Activated CD4-positive, CD25-positive, alpha-beta regulatory T cell treated with anti-CD3 and anti-CD28 coated beads, Interleukin-2, amount 50 U/mL, for 16 hours (primary cell): ENCODE measurements at places on chromosomes 16 and 17.
A peak's percentile ranks its signal among the peaks of the same experiment; 100 is the strongest.

DNA sequence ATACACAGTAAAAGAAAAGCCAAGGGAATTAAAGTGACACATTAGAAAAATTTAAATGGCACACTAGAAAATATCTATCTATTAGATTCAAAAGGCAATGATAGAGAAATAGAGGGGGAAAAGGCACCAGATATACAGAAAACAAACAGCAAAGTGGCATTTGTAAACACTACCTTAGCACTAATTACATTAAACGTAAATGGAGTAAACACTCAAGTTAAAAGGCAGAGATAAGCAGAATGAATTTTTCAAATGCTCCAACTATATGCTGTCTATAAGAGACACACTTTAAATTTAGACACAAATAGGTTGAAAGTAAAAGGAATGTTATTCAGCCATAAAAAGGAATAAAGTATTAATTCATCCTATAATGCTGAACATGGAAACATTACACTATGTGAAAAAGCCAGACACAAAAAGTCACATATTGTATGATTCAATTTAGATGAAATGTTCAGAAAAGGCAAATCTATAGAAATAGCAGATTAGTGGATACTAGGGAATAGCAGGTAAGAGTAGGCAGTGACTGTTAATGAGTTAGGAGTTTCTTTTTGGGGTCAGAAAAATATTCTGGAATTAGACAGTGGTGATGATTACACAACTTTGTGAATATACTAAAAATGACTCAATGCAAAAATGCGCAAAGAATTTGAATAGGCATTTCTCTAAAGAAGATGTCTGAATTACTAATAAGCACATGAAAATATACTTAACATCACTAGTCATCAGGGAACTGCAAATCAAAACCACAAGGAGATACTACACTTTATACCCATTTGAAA, 92.4 kb downstream of the BRIP1 start:
- no peak for DNase-seq

GRCh38 chr17:68737761-68738443, 136.7 kb upstream of the FAM20A start:
- DNase-seq, result no peak

- no peak for DNase-seq
These were observed 9.5 kb upstream of the ADAM11 start for GRCh38 chr17:44749076-44749979.

GRCh38 chr17:54727624-54728023, 173.0 kb upstream of the TOM1L1 start:
- no peak for DNase-seq

DNA sequence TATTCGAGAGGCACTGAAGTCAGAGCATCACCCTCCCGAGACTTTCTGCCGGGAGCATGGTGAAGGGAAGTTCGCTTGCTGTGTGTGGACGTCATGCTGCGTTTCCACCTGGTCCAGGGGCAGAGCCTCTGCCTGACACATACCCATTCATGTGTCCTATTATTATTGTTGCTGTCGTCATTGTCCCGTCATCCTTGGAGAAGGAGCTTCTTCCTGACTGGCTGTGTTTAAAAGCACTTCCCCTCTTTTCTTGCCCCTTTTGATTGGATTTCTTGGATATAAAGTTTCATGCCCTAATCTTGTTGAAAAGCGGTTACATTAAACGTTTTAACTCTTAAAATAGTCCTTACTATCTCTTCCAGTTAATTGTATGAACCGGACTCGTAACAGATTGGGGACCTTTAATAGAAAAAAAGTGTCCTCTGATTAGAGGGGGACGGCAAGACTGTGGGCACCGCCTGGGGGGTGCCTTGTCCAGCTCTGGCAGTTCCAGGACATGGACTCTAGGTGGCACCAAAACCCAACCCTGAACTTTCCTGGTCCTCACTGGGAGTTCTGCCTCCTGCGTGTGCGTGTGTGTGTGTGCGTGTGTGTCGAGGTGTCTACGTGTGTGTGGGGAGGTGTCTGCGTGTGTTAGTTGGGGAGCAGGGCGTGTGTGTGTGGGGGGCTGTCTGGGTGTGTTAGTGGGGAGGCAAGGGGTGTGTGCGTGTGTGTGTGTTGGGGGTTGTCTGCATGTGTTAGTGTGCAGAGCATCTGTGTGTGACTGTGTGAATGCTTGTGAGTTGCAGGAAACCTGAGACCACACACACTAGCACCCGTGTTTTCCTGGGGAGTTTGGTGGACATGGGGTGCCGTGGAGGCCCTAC, 133.3 kb upstream of the CIBAR2 start:
- peak; percentile 10 for DNase-seq

DNA sequence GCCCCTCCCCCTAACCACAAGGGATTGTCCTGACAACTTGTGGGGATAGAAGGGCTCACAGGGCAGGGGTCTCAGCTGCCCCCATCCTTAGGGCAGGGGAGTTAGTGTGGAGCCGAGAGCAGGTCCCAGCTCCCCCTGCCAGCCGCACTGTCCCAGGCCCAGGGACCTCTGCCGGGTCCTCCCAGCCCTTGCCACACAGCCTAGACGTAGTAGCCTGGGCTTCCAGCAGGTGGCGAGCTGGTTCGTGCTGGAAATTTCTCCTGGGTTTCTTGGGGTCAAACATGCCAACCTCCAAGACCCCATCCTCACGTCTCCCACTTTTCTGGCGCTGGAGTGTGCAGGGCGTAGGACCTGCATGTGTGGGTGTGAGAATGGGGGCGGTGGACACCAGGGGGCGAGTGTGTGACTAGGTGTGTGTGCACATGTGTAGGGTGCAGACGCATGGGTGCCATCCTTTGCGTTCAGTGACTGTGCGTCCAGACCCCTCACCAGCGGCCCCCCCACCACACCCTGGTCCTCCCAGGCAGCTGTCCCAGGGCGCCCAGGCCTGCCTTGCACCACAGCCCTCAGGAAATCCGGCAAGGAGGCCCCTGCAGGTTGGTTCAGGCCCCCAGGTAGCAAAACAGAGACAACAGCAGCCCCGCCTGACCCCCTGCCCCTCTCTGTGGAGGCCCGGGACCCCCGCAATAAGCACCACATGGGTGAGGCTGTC, 29.5 kb downstream of the SBK1 start:
- no peak for DNase-seq

GRCh38 chr16:78258375-78259065, 159.1 kb downstream of the WWOX start:
- no peak for DNase-seq

GRCh38 chr17:19702217-19702641, 14.2 kb downstream of the SLC47A2 start:
- no peak for DNase-seq

- no peak for DNase-seq
These were observed 60.1 kb upstream of the NUDT7 start for GRCh38 chr16:77662246-77662645.

GRCh38 chr17:65532101-65532890, 29.2 kb downstream of the AXIN2 start:
- no peak for DNase-seq

DNA sequence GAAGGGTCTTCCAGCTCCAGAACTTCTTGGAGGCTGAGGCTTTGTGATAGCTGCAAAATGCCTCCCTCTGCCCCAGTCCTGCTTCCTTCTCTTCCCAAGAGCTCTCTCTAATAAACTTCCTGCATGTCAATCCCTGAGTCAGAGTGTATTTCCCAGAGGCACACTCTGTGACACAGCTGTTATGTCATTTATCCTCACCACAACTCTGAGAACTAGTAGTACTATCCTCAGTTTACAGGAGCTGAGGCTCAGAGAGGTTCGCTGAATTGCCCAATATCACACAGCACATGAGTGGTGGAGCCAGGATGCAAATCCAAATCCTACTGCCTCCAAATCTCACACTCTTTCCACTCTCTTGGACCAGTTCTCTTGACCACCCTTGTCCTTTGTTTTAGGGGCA, 20.0 kb downstream of the UNC45B start:
- DNase-seq, result no peak

GRCh38 chr17:50952013-50952412, 85.9 kb upstream of the TOB1 start:
- DNase-seq, result no peak

- DNase-seq, result no peak
These were observed 49.4 kb upstream of the GSG1L start for GRCh38 chr16:28112908-28113307.

GRCh38 chr17:62884781-62885180, 76.7 kb upstream of the MARCHF10 start:
- no peak for DNase-seq

GRCh38 chr16:9232102-9232770, 140.8 kb downstream of the HAPSTR1 start:
- DNase-seq, result no peak

DNA sequence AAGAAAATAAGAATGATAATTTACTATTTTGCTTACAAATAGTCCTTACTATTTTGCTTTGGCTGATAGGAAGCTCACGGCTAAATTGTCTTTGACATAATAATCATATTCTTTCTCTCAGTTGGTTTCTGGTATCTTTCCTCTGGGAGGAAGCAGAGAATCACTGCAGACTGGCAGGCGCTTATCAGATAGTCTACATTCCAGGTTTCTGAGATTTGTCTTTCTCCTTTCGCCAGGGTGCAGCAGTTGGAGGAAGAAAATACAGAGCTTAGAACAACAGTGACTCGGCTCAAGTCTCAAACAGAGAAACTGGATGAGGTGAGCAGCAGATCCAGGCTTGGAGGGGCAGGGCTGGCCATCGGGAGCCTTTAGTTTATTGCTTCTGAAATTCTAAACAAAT, 136.1 kb downstream of the RAB11FIP4 start:
- no peak for DNase-seq

GRCh38 chr17:45888392-45888791, 6.0 kb upstream of the MAPT start:
- no peak for DNase-seq

GRCh38 chr16:69093974-69094373, 11.5 kb upstream of the HAS3 start:
- no peak for DNase-seq

- no peak for DNase-seq
These were observed 26.1 kb upstream of the MLKL start for GRCh38 chr16:74726716-74727115.

DNA sequence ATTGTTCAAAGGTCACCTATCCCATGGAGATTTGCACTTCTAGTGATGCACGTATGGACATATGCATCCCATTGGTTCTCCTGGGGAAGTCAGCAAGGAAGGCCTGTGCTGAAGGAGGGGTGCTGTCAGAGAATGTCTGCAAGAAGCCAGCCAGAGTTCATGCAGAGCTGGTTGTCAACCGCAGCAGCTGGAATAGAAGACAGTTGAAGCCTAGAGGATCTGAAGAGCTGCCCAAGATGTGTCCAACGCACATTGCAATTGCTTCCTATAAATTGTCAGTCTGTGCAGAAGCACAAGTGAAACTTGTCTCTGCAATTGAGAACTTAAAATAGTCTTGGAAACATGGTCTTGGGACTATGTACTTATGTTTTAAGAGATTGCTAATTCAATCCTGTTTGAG, 82.1 kb upstream of the CNTNAP4 start:
- no peak for DNase-seq

GRCh38 chr17:60914078-60914477, 236.4 kb downstream of the BCAS3 start:
- DNase-seq, result no peak

DNA sequence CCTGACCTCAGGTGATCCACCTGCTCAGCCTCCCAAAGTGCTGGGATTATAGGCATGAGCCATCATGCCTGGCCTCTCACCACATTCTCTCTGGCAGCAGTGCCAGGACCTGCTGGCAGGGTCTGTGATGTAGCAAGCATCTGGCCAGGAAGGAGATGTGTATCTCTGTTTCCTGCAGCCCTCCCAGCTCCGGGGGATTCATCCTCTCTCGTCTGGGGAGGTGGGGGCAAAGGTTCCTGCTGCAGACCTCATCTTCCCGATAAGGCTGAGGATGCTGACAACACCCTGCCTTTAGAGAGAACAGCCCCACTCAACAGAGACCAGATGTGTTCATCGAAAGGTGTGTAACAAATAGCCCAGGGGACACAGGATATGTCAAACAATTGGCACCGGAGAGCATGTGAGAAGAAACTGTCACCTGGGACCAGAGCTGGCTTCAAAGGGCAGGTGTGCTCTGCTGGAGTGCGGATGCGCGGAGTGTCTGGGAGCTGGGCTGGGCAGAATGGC, 54.8 kb upstream of the SEC14L1 start:
- no peak for DNase-seq
